ENCODE measurements at places on chromosomes 7 and 10.

DNA sequence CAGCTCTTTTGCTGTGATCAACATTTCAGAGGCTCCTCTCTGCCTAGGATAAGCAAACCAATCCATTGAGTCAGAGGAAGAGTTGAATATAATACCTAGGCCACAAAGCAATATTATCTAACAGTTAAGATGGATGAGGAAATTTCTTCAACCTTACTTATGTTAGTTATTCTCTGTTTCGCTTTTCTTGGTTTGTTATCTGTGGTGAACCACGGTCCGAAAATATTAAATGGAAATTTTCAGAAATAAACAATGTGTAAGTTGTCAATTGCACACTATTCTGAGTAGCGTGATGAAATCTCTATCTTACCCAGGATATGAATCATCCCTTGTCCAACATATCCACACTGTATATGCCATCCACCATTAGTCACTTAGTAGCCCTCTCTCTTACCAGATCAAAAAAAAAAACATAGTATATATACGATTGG, 1.5 kb upstream of the HTR7 start:
- no peak for DNase-seq

DNA sequence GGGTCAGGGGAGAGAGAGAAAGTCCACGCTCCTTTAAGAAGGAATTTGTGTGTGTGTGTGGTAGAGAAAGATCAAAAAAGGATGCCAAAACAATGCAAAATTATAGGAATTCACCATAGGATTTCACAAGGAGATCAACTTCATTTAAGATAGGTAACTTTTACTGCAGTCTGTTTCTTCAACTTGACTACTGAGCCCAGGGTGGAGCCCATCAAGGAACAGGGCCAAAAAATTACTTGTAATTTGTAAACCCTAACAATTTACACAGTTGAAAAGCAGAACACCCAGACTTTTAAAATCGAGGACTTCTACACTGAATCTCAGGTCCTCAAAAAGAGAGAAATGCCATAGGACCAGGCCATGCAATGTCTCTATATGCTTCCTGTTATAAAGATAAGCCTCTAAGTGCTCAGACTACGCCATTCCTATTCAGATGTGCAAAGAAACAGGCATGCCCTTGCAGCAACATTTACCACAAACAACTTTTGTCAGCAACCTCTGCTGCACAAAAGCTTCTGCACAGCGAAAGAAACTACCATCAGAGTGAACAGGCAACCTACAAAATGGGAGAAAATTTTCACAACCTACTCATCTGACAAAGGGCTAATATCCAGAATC, 10.6 kb upstream of the GIMAP4 start:
- peak; percentile 24 for DNase-seq

DNA sequence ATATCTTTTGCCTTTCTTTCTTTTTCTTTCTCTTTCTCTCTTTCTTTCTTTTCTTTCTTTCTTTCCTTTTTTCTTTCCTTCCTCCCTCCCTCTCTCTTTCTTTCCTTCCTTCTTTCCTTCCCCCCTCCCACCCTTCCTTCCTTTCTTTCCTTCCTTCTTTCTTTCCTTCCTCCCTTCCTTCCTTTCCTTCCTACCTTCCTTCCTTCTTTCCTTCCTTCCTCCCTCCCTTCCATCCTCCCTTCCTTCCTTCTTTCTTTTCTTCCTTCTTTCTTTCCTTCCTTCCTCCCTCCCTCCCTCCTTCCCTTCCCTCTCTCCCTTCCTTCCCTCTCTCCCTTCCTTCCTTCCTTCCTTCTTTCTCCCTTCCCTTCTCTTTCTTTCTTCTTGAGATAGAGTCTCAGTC, 25.5 kb upstream of the CALN1 start:
- no peak for DNase-seq

DNA sequence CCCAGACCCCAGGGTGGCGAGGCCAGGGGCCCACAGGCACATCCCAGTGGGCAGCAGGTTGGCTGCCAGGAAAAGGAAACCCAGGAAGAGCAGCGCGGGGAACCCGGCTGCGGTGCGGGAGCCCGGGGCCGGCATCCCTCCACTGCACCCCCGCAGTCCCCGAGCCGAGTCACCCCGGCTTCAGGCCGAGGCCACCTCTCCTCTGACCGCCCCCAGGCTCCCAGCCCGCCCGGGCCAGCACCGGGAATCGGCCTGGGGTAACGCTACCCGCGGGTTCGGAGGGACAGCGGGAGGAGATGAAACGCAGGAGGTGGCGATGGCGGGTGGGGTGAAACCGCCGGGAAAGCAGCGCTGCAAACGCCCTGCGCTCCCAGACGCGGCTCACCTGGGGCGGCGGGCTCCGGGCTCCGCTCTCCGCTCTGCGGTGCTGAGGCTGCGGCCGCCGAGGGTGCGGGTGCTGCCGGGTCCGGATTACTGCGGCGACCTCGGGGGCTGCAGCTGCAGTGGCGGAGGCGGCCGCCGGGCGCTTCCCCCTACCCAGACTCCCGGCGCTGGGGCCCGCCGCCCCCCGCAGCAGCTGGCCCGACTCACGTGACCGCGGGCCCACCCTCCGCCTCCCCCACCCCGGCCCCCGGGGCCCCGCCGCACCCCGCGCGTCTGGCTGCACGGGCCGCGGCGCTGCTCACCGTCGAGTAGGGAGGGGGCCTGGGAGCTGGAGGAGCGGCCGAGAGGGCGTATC, at the start of gene SCRN1:
SCRN1 (minus strand) TSS at position 545 of the 739 bp plus-strand sequence. CDS start 20,734 bp downstream, outside the sequence.
- no peak for DNase-seq

- no peak for DNase-seq
These were observed 12.2 kb downstream of the MDFIC start for GRCh38 chr7:114934086-114934485.

- DNase-seq, result no peak
These were observed 11.9 kb upstream of the XPNPEP1 start for GRCh38 chr10:109934958-109935793.

- DNase-seq, result peak; percentile 27
These were observed 674 bp downstream of the MRPS24 start for GRCh38 chr7:43868681-43869005.

DNA sequence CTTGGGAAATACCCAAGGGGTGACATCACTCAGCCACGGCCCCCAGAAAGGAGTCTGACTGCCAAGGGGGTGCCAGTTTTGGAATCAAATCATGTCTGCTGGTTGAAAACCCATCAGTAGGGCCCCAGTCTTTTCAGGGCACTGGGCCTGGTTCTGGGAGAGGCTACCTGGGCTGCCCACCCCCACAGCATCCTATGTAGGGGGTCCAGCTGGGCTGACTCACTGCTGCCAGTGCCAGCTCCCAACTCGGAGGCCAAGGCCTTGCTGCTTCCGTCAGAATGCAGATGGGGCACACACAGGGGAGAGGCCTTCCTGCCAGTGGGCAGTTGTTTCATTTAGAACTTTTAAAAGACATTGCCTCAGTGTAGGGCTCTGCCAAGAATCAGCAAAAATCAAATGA, 39.5 kb upstream of the DMBT1 start:
- no peak for DNase-seq

GRCh38 chr7:98168181-98168903, 42.9 kb upstream of the BHLHA15 start:
- peak; percentile 56 for DNase-seq

GRCh38 chr10:71371750-71372166, 25.0 kb upstream of the CDH23 start:
- no peak for DNase-seq

DNA sequence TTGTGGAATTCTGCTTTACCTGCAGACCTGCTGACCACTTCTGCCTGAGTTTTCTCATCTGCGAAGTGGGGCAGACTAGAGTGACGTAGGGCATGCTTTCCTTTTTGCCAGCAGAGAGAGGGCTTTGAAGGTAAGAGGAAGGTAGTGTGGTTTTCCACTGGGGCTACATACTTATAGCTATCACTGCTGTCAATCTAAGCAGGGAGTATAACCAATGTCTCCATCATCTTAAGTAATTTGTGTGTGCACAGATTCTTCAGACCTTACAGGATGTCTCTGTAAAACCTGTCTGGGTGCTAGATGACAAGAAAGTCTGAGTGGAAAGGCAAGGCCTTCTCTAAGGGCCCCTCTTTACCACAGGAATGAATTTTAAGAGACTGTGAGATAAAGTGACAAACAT, 106.8 kb downstream of the RBM20 start:
- DNase-seq, result no peak

- DNase-seq, result no peak
These were observed 1367.1 kb downstream of the XPNPEP1 start for GRCh38 chr10:108556186-108556585.

GRCh38 chr7:158325530-158326381, 261.9 kb downstream of the PTPRN2 start:
- no peak for DNase-seq

- DNase-seq, result no peak
These were observed 16.5 kb downstream of the ADCY1 start for GRCh38 chr7:45590679-45591057.

- DNase-seq, result no peak
These were observed 333.9 kb downstream of the DNAJB6 start for GRCh38 chr7:157670490-157671357.

- DNase-seq, result no peak
These were observed 119.6 kb upstream of the MKX start for GRCh38 chr10:27865221-27865635.

DNA sequence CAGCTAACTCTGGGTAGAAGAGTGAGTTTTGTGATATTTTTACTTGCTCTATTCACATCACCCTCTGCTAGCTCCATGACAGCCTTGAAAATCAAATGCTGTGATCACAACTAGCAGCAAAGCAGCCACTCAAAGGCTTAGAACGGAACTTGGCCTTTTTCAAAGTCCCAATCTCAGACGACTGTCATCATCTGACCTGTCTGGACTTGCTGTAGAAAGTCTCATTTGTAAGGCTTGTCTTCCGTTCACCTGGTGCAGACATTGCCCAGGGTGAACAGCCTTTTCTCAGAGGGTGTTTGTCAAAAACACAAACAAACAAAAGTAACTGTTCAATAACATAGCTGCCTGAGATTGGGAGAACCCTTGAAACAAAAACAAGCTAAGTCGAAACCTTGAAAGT, 458.9 kb upstream of the ADARB2 start:
- no peak for DNase-seq

- DNase-seq, result no peak
These were observed 146.8 kb downstream of the SPAG6 start for GRCh38 chr10:22491931-22492615.

DNA sequence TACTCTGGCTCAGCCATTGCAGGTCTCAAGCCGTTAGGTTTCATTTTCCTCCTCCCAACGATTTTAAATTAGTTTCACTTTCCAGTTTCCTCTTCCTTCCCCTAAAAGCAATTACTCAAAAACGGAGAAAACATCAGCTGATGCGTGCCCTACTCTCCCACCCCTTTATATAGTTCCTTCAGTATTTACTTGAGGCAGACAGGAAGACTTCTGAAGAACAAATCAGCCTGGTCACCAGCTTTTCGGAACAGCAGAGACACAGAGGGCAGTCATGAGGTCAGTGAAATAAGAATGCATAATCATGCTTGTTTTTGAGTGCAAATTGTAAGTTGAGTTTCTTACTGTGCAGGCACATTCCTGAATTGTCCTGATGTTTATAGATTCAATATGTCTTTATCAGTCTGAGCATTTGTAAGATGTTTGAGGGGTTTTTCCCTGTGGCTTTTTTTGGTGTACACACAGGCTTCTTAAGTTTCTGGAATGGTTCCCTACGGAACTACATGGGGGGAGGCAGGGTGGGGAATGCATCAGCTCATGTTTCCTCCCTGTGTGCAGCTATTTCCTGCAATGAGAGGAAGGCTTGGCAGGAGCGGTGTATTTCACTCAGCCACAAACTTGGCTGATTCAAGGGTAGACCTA, at the start of gene IFIT3:
IFIT3 (plus strand) TSS at position 195 of the 639 bp plus-strand sequence; CDS start at position 272, 77 bp downstream.
- peak; percentile 76 for DNase-seq

- no peak for DNase-seq
These were observed 8.5 kb downstream of the C10orf90 start for GRCh38 chr10:126661841-126662515.

DNA sequence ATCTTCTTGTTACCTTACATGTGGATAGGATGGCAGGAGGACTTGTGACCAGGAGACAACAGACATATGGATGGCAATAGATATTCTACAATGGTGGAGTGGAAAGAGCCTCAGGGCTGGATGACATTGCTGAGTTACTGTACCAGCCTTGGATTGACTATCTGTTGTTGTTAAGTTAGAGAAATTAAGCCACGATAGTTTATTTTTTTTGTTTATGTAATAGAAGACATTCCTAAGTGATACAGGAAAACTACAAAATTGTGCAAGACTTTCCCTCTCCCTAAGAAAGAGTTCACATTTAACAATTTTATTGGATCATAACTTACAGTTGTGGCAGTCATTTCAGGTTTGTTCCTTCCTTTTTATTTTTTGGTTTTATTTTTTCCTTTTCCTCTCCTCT, 230.7 kb upstream of the CACNA2D1 start:
- DNase-seq, result no peak

DNA sequence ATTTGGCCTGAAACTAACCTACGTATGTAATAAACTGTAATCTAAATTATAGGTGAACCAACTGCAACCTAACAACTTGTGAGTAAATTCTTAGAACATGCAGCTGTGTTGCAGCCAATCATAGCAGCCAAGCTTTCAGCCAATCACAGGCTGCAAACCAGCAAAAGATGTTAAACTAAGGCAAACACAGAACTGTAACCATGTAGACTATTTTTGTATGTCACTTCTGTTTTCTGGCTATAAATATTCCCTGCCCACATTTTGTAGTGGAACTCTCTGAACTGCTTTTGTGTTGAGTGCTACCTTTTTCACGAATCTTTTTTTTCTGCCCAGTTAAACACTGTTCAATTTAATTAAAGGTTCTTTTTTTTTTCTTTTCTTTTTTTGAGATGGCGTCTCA, 28.2 kb upstream of the ZPBP start:
- DNase-seq, result no peak

DNA sequence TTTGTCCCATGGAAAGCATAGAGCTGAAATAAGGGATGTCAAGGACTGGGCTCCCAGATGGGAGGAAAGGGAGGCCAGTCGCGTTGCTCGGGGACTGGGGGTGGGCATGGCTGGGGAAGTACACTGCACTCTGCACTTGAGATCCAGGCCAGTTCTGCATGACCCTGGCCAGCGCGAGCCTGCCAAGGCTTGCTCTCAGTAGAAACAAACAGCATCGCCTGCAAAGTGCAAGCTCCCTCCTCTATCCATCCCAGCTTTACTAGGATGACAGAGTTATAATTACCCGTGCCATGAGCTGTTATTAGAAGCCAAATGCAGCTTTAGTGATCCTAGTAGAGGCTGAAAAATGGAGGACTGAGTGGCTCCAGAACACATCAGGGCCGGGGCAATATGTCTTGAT, 43.9 kb upstream of the PDCD4 start:
- DNase-seq, result no peak

DNA sequence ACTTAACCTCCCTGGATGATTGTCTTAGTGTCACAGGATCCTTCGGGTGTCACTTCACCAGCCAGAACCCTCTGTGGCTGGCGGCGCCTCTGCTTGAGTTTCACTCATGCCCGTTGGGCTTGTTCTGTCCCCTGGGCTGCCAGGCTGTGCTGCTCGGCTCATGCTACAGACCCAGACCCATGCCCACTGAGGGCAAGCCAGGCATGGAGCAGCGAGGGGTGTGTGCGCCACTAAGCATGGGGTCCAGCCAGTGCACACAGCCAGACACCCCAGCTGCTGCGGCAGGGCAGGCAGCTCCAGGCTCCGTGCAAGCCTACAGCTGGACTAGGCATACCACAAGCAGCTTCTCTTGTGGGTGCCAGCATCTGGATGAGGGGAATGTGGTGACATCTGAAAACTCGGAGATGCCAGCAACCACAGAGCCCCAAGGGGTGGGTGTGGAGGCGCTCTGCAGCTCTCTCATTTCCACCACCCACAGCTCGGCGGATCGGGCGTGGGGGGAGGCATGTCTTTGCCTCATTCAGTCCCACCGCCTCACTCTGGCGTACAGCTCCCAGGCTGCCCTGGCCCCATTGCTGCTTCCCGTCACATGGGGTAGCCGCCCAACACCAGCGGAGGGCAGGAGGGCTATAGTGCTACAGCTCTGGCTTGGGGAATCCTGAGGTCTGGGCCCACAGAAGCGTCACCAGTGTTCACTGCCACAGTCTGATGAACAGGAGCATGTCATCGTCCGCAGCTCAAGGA, 269.6 kb upstream of the LRGUK start:
- DNase-seq, result no peak

All from hematopoietic multipotent progenitor cell treated with erythropoietin and hydrocortisone succinate and interleukin-3 and kit ligand, for 8 days (in vitro differentiated cells).